ENCODE measurements at places on chromosomes 6 and 20. TPM values are rescaled to one million over a fixed set of nuclear protein-coding genes. Genes with fewer than 3 reads are reported as not detected.

SMPDL3A gene
- total RNA-seq, result 21.3 TPM

ZNF334 gene
- total RNA-seq, result 1.9 TPM

- no peak for DNase-seq
Measured at GRCh38 chr6:35209081-35209480, 4.7 kb upstream of the SCUBE3 start.

DNA sequence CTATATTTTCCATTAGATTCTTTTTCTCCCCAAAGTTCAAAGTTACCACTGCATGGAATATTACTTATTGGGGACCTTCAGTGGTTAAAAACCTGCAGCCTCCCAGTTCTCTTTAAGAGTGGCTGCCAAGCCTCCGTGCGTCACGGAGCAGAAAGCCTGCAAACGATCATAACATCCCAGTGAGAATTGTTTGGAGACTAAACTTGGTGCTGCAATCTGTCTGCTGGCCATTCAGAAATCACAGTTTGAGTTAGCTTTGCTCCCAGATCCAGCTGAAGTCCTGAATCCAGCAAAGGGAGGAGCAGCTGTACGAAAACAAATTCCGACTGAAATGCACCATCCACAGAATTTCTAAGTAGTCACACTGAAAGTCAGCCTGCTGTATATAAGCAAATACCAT is 213.5 kb upstream of the PDE10A start:
- DNase-seq, result peak; percentile 84

GRCh38 chr20:25281541-25281991 is 33.7 kb downstream of the PYGB start:
- no peak for DNase-seq

DNA sequence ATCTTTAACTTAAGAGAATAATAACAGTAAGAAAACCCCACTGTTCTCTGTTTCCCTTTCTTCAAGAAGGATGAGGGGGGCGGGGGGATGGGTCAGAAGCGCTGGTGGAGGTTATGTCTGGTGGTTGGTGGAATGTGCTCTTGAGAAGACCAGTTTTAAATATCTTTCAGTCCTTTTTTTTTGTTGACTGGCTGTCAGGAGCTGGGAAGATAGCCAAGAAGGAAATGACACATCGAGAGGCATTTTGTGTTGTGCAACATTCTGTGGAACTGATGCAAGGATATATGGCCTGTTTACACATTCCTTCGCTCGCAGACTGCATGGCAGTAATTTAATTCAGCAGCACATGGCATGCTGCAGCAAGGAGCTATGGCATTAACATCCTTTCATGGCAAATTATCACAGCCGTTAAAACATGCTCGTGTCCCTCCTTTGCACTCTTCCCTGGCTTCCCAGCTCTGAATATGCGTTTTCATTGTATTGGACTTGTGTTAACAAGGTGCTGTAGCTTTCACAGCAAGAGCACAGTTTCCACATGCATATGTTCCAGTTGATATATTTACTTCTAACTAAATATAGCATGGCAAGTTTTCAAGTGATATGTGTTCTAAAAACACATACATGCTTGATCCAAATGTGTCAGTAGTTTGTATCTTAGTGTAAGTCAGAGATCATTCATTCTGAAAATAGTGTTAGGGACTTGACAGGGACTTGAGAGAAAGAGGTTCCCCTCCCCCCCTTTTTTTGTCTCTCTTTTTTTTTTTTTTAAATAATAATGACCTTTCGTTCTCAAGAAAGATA is 68.2 kb upstream of the SUPT3H start:
- peak; percentile 99 for DNase-seq

- DNase-seq, result peak; percentile 67
Measured at GRCh38 chr6:75135450-75135849, 70.4 kb downstream of the COL12A1 start.

- DNase-seq, result peak; percentile 64
Measured at GRCh38 chr6:52551483-52552277, 25.2 kb downstream of the TRAM2 start.

DNA sequence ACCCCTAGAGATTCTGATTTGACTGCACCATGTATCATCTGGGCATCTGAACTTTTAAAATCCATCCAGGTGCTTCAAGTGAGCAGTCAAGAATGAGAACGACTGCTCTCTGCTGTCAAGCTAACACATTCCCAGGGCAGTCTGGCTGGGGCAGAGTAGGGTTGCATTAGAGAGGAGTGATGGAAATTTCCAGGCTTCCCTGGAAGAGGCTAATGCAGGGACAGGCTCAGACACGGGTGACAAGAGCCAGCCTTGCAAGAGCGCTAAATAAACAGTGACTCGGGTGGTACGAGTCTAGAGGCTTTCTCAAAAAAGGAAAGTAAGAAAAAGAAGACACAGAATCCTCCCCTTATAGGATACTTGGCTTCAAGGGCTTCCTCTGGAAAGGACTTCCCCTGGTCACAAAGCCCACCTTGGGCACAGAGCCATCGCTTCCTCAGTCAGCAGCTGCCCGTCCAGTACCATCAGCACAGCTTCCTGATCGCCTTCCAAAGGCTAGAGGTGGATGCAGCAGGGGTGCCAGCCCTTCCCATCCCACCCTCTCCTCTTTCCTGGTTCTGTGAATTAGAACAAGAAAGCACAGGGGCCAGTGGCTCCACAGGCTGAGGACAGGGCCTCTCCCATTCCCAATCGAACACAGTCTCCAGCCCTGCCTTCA is 177.4 kb upstream of the RREB1 start:
- DNase-seq, result no peak

MLIP gene
- total RNA-seq, result not detected

GRCh38 chr20:38212806-38213606 is 47.5 kb downstream of the KIAA1755 start:
- DNase-seq, result no peak

DNA sequence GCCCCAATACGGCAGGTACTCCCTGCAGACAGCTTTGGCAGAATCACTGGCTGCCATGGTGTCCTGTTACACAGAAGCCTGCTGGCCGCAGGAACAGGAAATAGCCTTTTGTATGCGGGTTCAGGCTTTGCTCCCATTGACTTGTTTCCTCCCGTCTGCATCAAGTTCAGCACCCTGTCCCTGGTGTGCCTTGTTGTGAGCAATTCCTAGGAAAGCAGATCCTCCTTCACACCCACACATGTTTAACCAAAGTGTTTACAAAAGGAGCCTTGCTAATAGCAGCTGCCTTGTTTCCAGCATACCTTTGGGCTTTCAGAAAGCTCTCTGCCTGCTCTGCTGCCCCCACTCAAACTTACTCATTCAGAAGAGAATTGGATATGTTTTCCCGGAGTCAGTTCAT is 127.2 kb upstream of the SUPT3H start:
- peak; percentile 96 for DNase-seq

- no peak for DNase-seq
Measured at GRCh38 chr20:60787276-60787675, 464.8 kb upstream of the CDH4 start.

- DNase-seq, result no peak
Measured at GRCh38 chr6:132464538-132465256, 48.2 kb downstream of the STX7 start.

DNA sequence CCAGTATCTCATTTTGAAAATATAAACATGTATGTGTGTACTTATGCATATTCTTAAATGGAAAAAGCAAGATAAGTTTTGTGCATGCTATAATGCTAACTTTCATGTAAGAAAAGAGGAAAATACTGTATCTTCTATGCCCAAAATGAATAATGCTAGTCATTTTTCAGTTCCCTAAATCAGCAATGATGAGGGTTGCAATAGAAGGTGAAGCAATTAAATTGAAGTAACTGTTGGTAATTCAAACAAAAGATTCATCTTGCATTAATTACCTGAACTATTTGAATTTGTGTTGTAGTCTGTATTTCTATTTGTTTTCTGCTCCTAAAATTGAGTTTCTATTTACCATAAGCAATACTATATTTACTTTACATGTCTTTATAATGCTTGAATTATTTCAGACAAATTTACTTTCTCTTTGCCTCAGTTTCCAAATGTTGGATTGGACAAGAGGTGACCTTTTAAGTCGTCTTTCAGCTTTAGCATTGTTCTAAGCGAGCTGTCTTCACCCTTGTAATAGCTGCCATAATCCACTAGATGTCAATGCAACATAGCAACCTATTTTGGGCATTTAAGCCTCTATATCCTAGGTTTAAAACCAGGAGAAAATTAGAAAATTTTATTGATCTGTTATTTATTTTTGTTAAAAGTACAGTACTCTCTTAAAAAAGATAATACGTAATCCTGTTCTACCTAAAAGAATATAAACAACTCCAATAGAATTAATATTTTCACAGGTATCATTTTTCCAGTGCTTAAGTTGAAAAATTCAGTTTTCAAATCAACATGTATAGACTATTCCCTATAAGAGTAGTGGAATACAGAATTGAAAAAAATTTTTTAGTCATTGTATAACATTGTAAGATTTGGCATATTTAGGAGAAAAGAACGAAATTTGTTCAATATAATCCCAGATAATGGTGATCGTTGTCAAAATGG is 52.3 kb upstream of the IFNGR1 start:
- peak; percentile 59 for DNase-seq

GRCh38 chr6:81590314-81590691 is 162.2 kb downstream of the TENT5A start:
- no peak for DNase-seq

DNA sequence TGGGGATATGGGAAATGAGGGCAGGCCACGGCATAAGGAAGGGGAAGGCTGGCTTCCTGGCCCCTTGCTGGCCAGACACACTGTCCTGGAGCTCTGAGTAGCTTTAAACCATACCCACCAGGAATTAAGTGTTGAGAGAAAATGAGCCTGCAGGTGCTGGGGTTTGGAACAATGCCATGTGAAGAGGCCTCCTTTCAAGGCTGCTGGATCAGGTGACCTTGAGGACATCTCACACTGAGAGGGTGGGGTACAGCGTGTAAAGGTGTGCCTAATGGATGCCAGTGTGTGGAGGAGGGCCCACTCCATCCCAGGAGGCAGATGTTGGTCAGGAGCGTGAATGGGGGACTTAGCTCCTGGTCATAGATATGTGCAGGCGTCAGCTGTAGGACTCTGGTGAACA is 74.8 kb upstream of the MLN start:
- DNase-seq, result no peak

WFDC2 gene
- total RNA-seq, result not detected

- DNase-seq, result no peak
Measured at GRCh38 chr6:167906899-167907298, 80.2 kb downstream of the AFDN start.

GABRR2 gene
- 0.32 TPM for total RNA-seq

- DNase-seq, result peak; percentile 40
Measured at GRCh38 chr6:113763876-113764275, 93.3 kb upstream of the MARCKS start.

GJE1 gene
- not detected for total RNA-seq
